Naive thymus-derived CD8-positive, alpha-beta T cell (primary cell): ENCODE measurements at places on chromosomes 5 and 9.

DNA sequence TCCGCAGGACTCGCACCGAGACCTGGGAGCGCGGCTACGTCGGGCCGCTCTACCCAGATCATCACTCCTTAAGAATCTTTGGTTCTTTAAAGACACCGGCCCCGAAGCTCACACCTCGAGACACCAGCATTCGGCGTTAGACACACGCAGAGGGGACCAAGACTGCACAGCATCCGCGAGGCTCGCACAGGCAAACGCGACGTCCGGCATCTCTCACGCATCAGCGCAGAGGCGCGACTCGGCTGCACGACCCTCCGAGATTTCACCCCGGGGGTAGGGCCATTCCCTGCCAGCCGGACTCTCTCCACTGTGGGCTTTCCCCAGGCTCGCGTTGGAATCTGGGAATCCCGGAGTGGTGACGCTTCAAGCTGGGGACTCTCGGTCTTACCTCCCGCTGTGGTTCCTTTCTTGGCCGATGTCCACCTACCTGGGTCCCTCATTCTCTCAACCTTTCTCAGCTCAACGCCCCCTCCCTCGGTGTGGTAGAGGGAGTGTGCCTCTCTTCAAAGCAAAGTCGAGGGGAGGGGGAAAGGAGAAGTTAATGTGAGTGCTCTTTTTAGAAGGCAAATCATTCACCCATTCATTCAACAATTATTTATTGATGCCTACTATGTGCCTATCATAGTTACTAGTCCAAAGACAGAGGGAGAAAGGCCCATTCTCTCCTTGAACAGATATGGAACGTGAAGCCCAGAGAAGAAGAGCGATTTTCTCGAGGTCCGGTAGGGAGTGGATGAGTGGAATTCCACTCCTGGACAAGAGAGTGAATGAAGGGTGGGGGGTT is 1.3 kb upstream of the HAND1 start:
- no peak for DNase-seq

DNA sequence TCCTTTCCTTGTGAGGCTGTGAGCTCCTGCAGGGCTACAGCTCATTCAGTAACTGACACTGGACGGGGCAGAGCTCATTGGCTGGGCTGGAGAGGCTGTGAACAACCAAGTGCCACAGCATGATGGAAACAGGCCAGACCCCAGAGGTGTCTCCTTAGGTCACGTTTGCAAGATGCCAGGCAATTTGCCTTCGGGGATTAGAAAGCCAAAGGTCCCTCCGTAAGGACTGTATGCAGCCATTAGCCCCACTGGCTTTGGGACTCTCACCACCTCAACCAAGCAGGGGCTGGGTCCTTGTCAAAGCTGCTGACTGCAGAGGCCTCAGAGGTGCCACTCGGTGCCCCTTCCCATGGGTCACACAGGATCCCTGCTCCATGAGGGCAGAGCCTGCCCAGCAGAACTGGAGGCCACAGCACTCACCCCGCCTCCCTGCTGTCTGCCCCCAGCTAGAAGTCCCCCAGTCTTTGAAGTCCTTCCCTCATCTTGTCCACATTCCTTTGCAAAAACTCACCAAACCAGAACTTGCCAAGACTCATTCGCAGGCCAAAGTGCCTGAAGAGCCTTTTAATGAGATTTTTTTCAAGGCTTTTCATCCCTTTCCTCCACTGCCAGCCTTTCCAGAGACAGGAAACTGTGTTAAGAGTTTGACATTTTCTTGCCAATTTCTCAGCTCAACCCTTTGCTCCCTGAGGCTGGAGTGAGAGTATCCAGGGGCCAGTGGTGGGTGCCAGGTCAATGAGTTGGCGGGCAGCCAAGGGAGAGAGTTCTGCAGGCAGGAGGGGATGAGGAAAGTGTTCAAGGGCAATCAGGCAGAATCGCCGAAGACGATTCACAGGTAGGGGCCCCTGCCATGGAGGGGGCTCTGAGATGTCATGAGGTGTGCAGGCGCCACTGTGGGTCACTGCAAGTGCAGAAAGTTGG is 39.7 kb upstream of the SLC25A51 start:
- no peak for DNase-seq

GRCh38 chr9:126442636-126443035 is 116.0 kb downstream of the MVB12B start:
- DNase-seq, result no peak

DNA sequence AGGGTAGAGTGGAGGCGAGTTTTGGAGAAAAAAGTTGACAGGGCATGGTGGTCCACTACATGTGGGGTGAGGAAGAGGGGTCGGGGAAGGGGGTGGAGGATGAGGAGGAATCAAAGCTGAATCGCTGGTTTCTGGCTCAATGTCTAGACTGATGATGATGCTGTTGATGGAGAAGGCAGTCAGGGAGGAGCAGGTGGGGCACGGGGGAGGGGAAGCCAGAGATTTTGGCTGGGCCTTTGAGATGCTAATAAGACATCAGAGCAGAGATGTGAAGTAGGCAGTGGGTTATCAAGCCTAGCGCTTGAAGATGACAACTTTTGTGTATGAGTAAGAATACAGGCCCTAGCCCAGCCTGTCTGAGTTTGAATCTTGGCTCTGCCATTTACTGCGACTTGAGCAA is 32.4 kb upstream of the TTC23L start:
- no peak for DNase-seq

DNA sequence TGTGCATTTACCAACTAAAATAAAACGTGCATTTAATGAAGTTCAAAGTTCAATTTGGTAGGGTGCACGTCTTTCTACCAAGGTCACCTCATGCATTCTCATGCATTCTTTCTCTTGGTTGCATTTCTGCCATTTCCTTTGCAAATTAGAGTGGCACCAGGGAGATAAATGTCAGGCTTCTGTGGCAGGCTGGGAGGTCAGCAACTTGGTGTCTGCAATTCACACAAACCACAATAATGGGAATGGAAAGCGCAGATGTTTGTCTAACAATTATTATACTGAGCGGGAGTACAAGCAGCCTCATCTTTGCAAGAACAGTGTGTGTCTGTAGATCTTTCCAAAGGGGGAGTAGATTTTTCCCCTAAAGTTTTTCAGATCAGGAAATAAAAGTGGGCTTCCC is 411.7 kb downstream of the DMRT2 start:
- DNase-seq, result no peak

GRCh38 chr5:74877624-74878304 is 11.6 kb upstream of the FAM169A start:
- DNase-seq, result no peak

GRCh38 chr9:32395510-32396216 is 11.2 kb downstream of the ACO1 start:
- no peak for DNase-seq

DNA sequence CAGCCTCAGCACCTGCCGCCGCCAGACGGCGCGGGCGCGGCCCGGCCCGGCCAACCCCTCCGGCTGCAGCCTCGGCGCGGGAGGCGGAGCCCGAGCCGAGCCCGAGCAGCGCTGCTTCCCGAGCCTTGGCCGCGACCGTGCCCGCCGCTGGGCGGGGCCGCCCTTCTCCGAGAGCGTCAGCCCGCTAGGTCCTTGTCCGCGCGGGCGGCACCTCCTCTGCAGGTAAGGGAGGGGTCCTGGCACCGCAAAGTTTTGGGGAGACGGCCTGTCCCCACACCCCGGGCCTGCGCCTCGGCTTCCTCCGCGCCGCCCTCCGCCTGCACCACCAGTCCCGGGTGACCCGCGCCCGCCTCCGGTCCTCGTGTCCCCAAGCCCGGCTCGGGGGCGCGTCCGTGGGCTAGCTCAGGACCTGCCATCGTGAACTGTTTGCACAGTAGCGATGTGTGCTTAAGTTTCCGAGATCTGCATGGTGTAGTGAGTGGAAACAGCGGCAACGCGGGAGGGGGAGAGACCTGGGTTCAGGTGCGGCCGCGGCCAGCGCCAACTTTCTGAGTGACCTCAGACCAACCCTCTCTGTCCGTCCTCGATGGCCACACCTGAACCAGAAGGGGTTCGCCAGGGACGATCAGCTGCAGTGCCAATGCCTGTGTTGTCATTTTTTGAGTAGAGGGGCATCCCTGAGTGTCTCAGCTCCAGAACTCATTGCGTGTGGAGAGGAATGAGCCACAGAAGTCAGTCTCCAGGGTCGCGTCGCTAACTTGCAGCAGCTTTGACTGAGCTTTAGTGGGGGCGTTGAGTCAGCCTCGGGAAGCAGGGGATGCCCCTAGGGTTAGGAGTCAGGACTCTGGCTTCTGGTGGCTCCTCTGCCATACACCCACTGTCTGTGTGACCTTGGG is at the start of gene FRMPD1:
Gene FRMPD1 (plus strand): TSS at position 82 of the 896 bp plus-strand sequence. CDS start 41,688 bp downstream, outside the sequence.
- DNase-seq, result peak; percentile 66

DNA sequence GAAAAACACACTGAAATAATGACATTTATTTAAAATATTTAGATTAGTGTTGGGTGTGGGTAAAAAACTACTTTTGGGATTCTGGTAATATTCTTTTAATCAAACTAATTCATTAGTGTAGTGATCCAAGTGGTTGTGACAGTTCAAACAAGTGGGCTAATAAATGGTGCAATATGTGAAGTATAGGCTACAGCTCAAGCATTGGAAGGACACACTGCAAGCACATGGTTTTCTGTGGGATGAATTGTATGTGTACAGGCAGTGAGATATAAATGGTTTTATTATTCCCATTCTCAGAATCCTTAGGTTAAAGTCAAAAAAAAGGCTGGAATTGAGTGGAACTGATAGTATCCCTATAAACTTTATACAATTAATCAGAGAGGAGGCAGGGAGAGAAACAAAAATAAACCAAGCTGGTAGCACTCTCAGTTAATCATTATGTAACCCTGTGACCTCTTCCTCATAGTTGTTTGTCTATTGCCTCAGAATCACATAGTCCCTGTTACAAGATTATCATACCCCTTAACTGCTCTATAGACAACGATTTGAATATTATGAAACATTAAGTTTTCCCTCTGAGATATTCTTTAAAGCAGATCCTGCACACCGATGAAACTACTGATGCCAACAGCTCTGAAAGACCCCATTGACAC is 1755.4 kb upstream of the ACO1 start:
- no peak for DNase-seq

GRCh38 chr5:42274913-42275312 is 148.3 kb upstream of the GHR start:
- DNase-seq, result no peak

DNA sequence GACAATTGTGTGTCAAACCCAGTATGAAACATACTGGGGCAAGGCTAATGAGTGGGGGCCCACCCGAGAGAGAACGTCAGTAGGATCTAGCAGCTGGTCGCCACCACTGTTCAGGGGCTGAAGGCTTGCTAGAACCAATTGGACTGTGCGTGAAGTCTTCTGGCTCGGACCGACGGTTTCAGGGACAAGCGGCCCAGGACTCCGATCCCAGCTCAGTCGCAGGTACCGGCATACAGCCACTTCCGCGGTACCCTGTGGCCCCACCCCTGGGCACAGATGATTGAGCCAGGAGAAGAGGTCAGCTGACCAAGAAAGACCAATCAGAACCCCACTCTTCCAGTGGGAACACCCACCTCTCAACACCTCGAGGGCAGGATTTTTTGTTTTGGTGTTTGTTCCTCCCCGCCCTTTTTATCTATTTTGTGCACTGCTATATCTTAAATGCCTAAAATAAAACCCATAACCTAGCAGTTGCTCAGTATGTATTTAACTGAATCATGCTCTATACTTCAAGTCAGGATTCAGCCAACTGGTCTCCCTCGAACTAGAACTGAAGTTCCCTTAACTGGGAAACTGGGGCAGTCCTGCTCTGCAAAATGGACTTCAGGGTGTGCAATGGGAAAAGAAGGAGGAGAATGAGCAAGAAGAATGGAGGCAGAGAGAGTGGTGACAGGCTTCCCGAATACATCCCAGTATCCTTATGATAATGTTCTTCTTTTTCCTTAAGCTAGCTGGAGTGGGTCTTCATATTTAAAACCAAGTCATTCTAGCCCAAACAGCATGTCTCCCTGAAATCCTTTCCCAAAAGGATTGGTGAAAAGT is 21.1 kb upstream of the CPEB4 start:
- no peak for DNase-seq

- DNase-seq, result no peak
Observed at GRCh38 chr5:55191165-55191564, 18.2 kb upstream of the CDC20B start.

DNA sequence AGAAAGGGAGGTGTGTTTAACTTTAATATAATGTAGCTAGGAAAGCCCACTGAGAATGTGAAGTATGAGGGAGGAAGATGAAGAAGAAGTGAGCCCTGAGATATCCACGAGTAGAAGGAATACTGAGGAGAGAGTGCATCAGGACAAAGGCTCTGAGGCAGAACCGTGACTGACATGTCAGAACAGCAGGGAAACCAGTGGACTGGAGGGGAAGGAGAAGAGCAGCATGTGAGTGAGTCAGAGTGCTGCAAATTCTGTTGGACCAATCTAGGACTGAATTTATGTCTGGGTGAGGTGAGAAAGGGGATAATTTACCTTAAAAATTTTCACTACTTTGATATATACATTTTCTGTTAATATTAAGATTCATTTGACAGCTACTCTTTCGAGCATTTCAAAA is 110.3 kb downstream of the ST8SIA4 start:
- DNase-seq, result no peak

DNA sequence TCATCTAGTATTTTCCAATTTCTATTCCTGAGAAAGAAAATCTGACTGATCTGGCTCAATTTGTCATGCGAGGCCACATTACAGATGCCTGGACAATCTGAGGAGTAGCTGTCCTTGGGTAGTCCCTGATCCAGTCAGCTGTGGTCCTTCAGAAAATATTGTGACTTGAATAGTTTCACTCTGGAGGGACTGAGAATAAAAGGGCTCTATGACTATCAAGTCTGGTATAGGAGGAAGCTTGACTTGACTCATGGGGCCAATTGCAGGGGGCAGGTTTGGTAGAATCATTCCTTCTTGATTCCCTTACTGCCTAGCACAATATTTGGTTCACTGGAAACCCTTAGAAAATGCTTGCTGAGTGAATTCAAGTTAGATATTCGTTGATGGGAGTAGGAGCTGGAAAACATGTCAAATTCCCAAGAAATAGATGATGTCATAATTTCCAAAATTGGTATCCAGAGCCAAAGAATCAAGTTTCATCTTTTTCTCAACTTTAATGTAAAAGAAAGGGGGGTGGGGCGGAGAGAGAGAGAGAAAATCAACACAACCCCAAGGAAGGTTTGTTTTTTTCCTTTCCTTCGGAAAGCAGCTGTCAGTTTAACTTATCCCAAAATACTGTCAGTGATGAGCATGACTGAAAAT is 32.4 kb upstream of the STX17 start:
- DNase-seq, result no peak

GRCh38 chr9:35611230-35611797 is 6.3 kb downstream of the TESK1 start:
- peak; percentile 50 for DNase-seq

- no peak for DNase-seq
Observed at GRCh38 chr9:2126331-2126803, 111.2 kb downstream of the SMARCA2 start.

DNA sequence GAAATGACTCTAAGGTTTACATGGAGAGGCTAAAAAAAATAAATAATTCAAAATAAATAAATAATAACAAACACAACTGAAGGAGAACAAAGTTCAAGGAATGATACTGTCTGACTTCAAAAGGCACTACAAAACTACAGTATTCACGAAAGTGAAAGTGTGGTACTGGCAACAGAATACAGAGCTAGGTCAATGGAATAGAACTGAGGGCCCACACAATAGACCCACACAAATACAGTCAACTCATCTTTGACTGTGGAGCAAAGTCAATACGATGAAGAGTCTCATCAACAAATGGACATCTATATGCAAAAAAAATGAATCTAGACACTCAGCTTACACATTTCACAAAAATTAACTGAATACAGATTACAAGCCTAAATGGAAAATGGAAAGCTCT is 75.3 kb downstream of the FBXW11 start:
- DNase-seq, result no peak

- DNase-seq, result no peak
Observed at GRCh38 chr9:89915187-89915586, 310.4 kb downstream of the GADD45G start.
